Stimulated activated CD8-positive, alpha-beta memory T cell treated with anti-CD3 and anti-CD28 coated beads, Interleukin-4, amount 100 ng/mL, for 1 hour (primary cell): ENCODE measurements at places on chromosomes 2 and 18.

DNA sequence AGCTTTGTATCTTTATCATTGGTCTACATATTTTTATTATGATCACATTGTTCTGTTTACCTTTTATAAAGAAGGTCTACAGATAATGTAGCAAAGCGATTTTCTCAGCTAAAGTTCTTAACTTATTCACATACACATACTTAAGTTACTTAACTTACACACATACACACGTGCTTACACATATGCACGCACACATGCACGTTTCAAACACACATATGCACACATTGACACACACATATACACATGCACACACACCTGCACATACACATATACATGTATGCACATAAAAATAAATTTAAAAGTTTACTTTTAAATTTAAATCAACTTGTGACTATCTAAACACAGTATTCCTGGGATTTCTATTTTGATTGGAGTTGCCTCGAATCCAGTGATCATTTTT, 1204.5 kb upstream of the SLC39A10 start:
- DNase-seq, result no peak

- no peak for DNase-seq
Measured at GRCh38 chr2:2873450-2873811, 504.2 kb downstream of the EIPR1 start.

DNA sequence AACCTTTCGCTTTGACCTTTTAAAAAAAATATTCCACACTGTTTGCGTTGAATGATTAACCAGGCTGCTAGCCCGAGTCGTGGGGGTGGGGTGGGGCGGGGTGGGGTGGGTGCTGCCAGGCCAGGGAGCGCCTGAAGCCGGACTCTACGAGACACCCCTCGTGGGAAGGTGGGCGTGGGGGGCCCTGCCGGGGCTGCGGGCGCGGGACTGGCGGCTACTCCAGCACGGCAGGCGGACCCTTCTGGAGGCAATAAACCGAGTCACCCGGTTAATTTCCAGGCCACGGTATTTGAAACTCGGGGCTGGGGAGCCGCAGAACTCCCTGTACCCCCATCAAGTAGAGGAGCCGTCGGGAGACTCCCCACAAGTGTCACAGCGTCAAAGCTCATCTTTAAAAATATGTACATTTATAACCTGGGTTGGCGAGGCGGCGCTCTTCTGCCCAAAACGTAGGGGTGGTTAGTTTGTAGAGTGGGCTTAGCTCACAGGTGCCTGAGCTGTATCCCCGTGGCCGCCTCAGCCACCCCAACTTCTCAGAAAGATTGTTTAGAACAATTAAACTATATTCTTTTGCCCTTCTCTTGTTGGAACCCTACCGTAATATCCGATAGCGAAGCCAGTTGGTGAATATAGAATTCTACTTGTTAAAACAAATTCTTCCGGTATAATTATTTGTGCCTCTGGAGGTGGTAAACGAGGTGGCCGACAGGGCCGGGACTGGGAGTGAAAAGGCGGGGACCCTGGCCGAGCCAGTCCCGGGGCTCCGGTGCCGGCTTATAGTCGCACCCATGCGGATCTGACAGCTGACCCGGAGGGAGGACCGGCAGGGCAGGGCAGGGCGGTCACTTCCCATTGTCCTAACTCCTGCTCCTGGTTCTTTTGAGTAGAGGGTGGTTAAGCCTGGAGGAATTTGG, 1.4 kb downstream of the B3GNT2 start:
- no peak for DNase-seq

GRCh38 chr2:239005586-239005985, 157.7 kb downstream of the TWIST2 start:
- DNase-seq, result no peak

DNA sequence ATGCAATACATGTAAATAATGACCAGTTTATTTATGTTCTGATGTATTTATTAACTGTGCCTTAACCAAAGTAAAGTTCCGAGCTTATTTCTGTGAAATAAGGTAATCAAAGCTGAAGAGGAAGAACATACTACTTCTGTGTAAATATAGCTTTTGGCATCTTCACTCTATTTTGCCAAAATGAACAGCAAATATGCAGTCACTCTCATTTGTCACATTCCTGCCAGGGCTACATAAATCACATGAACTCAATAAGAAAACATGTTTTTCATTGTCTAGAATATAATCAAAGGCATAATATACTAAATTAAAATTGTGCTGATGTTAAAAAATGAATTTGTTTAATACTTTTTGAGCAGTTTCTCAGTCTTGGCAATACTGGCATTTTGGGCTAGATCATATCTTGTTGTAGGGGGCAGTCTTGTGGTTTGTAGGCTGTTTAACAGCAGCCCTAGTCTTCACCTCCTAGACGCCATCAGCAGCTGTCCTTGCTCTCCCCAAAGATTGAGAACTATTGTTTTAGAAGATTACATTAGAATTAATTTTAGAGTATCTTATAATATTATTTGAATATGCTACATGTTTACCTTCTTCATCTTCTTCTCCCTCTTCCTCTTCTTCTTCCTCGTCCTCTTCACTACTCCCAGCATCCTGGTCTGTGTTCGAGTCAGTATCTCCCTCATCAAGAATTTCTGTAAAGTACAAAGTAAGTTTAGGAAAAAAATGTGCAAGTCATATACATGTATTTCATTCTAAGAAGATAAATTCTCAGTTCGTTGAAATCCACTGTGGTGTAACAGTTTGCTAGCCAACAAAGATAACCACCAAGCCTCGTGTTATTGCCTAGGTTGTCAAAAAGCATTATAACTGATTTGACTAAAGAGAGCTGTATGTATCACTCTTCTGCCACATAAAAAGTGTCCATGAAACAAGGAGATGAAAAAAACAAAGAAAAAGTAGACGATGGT, 41.5 kb downstream of the CWC22 start:
- no peak for DNase-seq

DNA sequence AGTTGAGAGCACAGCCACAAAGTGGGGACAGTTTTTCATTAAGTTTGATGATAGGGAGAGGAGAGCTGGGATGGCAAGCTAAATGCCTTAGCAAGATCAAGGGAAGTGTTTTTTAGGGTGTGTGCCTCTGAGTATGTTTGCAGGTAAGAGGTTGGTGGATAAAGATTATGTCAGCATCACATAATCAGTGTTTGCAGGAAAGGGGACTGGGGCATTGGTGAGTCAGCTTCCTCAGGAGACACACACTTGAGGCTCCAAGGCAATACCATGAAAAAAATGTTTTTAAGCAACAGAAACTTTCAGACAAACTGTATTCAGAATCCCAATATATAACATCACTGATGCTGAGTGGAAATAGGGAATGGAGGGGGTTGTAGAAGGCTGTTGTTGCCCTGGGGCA, 25.4 kb upstream of the DTNB start:
- no peak for DNase-seq

DNA sequence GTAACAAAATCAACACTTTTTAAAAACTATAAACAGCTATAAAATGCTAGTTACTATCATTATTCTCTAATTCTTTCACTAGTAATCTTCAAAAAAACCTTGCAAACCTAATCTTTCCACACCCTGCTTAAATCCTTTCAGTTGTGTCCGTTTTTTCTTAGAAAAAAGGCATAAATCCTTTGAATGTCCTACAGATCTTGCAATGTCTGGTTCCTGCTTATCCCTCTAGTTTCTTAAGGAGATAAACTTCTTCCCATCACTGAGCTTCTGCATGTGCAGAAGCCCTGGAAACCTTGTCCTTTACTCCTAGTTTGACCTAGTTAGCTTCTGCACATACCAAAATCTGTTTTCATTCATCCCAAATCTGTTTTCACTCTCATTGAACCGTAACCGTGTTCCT, 1.3 kb upstream of the PNO1 start:
- no peak for DNase-seq

DNA sequence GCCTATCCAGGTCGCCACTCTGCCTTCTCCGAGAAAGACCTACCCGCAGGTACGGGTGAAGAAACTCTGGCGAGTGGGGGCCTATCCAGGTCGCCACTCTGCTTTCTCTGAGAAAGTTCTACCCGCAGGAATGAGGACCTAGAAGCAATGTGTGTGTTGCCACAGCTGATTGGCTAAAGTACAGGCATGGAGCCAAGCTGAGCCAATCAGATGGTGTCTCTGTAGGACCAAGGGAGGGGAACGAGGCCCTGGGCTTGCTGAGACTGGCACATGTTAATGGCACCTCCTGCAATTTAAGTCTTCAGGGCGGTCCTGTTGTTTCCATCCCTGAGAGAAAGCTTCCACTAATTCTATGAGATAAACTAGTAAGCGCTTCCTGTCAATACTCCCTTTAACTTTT, 82.3 kb downstream of the KCTD1 start:
- DNase-seq, result no peak

- no peak for DNase-seq
Measured at GRCh38 chr2:215082446-215082845, 56.0 kb downstream of the ABCA12 start.

GRCh38 chr2:49146401-49146800, 7.9 kb downstream of the FSHR start:
- DNase-seq, result no peak

GRCh38 chr18:57889841-57890240, 86.7 kb upstream of the ATP8B1 start:
- DNase-seq, result no peak

- no peak for DNase-seq
Measured at GRCh38 chr2:71791501-71792135, 338.3 kb downstream of the DYSF start.

DNA sequence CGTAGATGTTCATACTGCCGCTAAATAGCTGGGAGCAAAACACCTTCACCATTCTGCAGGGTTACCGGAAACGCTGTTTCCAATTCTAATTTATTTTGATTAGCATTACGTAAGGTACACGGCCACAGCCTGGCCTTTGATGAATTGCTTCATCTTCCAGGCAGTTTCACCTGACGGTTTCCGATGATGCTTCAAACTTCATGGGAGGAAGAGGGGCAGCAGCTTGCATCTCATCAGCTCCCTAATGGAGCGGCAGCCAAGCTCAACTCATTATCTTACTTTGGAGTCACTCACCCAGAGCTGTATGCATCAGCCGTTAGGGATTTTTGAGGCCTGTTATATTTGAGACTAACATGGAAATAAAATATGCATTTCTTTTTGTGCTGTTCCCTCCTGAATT, 54.8 kb downstream of the TMEM18 start:
- no peak for DNase-seq

- no peak for DNase-seq
Measured at GRCh38 chr2:42116195-42117181, 52.7 kb upstream of the EML4 start.

- DNase-seq, result no peak
Measured at GRCh38 chr2:131056932-131057287, 36.4 kb downstream of the FAM168B start.

GRCh38 chr2:187499941-187500532, 52.0 kb upstream of the CALCRL start:
- DNase-seq, result no peak

- DNase-seq, result no peak
Measured at GRCh38 chr2:105224444-105224843, 17.1 kb upstream of the GPR45 start.
